ENCODE measurements at places on chromosomes 16 and 17.

- no peak for DNase-seq
These were observed 26.8 kb upstream of the WSCD1 start for GRCh38 chr17:6043405-6043804.

DNA sequence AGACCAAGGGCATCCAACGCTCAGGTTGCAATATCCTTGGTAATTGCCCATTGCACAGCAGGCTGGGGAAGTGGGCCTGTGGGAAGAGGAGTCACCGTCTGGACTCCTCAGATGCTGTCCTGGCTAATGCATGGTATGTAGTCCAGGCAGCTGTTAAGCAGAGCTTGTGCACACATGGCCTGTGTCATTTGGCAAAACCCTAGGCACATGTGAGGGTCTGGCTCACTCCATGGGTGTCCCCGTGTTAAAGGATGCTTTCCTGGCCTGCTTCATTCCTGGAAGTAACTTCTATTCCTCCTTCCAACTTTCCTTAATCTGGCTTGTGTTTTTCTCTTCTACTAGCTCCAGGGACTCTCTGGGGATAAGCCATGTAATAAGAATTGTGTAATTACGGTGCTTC, 378.0 kb upstream of the CA10 start:
- no peak for DNase-seq

DNA sequence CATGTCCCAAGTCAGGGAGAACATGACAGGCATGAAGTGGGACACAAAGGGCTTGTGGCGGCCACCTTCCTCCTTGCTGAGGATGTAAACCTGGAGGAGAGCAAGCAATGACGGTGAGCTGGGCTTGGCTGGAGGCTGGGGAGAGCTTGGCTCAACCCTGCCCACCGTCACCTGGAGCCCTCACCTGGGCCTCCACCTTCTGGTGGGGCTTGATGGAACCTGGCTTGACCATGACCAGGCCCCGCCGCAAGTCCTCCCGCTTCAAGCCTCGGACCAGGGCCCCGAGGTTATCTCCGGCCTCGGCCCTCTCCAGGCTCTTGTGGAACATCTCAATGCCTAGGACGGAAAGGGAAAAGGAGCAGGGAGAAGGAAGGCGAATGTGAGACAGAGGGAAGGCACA, 2.4 kb downstream of the TUFM start:
- DNase-seq = no peak

DNA sequence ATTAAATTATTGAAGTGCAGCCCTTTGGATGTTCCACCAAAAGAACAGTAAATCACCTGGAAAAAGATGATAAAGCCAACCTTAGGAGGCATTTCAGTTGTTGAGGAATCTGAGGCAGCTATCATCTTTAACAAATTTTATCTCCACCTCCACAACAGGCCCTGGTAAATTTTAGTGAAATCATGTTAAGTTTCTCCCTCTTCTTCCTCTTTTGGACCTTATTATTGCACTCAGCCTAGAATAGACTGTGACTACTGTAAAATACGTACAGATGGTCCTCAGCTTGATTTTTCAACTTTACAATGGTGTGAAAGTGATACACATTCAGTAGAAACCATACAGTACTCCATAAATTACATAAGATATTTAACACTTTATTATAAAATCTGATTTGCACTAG, 90.3 kb downstream of the USP32 start:
- DNase-seq = no peak

GRCh38 chr17:39261286-39261685, 35.5 kb upstream of the STAC2 start:
- no peak for DNase-seq

- DNase-seq = no peak
These were observed 12.9 kb downstream of the SLC13A5 start for GRCh38 chr17:6699997-6700947.

GRCh38 chr17:32148351-32148750, 6.0 kb downstream of the RHOT1 start:
- no peak for DNase-seq

DNA sequence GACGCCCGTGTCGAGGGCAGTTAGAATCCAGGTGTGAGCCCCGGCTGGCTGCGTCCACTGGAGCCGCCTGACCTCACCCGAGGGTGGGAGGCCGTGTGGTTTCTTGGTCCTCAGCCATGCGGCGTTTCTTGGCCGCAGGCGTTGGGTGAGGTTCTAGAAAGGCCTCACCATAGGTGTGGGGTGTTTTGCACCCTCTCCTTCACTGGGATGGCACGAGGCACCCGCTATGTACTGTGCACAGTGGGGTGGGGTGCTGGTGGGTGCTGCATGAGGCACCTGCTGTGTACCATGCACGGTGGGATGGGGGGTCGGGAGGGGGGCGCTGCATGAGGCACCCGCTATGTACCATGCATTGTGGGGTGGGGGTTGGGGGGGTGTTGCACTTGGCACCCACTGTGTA, 169.6 kb downstream of the BANP start:
- no peak for DNase-seq

- no peak for DNase-seq
These were observed 12.3 kb upstream of the ZFP90 start for GRCh38 chr16:68526782-68527145.

GRCh38 chr16:15708096-15708495, 58.1 kb downstream of the NDE1 start:
- DNase-seq = no peak

DNA sequence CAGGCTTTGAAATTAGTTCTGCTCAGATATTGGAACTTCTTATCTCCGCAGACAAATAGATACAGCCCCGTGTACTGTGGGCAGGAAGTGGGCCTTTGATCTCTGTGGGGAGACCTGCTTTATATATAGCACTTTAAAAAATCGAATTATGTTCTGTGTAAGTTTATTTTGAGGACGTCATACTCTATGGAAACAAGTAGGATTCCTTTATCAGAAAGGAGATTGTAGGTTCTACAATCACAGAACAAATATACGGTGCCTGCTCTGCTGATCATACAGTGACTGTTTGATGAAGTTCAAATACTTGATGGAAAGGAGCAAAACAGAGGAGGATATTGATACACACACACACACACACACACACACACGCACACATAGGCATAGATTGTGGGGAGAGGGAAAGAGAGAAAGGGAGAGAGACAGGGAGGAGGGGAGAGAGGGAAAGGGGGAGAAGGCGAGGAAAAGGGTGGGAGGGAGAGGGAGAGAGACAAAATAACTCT, 14.7 kb upstream of the TMEM220 start:
- no peak for DNase-seq

DNA sequence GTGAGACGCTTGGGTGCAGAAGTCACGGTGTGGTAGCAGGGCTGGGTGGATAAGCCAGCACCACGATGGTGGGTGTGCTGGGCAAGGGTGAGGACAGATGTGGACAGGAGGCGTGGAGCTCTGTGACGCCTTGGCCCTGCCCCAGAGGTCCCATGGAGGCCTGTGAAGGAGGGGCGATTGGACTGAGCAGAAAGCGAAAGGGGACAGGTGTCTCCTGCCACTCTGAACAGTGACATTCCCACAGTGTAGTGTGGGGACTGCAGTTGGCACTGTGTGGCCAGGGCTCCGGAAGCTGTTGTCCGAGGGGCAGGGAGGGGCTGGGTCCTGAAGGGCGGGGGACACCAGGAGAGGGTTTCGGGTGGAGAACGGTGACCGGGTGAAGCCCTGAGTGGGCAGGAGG, 7.3 kb downstream of the TBC1D24 start:
- DNase-seq = no peak
